Activated gamma-delta T cell (primary cell): ENCODE measurements at places on chromosomes 12 and 14.

DNA sequence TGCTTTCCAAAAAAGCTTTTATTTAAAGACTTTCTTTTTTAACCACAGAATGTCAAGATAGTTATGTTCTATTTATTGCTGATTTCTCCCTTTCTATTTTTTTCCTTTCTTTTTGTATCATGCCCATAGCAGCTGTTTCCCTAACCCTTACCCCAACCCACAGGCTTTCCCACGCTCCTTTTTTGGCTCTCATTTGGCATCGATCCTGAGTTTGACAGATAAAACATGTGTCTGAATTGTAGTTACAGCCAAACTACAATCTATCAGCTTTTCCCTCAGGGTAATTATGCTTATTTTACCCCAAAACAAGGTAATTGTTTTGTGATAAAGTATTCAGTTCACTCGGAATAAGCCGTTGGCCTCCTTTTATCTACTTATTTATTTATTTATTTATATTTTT, 46.7 kb downstream of the PDE3A start:
- no peak for DNase-seq

DNA sequence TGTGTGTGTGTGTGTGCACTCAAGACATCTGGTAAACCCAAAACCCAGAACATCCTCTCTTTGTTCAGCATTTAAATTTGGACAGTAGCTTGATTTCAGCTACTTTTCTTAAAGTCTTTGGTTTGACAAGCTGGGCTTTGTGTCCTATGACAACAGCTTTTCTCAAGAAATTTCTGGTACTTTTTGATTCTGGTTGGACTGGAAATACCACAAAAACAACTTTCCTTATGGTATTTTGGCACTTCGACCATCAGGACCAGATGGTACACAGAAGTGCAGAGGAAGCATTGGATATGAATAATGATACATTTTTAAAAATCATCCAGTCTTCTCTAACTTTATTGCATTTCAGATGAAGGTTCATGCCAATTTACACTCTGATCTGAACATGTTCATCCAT, 286.6 kb upstream of the FLRT2 start:
- DNase-seq: no peak

DNA sequence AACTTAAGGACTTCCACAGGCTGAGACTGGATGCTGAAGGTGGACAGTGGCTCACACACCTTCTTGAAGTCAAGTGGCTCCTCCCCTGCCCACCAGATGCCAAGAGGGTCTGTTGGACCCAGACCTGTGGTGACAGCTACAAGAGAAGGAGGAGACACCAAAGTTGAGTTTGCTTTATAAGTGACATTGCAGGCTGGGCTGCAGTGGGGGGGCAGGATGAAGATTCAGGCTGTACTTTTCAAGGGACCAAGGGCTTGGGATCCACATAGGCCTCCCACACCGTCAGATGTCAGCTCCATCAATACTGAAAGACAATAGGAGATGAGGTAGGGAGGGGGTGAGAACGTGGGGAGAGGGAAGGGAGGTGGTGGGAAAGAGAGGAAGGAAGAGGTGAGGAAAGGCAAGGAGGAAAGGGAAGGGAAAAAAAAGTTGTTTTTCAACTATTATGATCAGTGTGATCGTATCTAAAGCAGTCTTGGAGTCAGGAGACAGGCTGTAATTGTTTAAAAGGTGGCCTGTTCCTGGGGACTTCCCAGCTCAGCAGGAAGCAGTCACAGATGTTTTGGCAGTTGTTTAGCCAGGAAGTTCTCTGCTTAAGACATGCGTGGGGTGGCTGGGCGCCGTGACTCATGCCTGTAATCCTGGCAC, 84.1 kb upstream of the RESF1 start:
- DNase-seq: peak; percentile 21

DNA sequence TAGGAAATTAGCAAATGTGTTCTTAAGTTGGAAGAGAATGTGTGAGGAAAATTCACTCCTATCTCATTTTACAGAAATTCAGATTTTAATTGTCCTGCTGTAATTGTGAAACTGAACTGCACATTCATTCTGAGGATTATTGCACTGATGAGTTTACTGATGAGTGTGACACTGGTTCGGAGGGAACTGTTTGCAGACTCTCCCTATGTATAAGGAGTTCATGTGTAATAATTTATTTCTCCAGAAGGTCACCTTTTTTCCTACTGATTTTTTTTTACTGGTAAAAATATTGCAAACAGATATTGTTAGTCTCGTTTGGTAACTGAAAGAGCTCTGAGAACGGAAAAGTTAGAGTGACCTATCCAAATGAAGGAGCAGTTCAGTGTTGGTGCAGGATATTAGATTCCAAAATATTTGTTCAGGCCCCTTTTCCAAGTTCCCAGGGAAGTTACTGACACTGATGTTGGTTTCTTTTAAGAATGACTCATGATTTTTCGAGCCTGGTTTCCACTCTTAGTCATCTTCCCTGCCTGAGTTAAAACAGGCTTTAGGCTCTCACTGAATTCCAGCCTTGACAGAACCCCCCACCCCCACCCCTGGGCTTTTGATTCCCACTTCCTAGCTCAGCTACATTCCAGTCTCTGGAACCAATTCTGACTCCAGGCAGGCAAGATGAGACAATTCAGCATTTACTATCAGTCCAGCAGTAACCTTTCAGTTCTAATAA, 18.4 kb downstream of the ANO6 start:
- no peak for DNase-seq

- no peak for DNase-seq
Measured at GRCh38 chr12:102120564-102120873, 536 bp downstream of the PARPBP start.

DNA sequence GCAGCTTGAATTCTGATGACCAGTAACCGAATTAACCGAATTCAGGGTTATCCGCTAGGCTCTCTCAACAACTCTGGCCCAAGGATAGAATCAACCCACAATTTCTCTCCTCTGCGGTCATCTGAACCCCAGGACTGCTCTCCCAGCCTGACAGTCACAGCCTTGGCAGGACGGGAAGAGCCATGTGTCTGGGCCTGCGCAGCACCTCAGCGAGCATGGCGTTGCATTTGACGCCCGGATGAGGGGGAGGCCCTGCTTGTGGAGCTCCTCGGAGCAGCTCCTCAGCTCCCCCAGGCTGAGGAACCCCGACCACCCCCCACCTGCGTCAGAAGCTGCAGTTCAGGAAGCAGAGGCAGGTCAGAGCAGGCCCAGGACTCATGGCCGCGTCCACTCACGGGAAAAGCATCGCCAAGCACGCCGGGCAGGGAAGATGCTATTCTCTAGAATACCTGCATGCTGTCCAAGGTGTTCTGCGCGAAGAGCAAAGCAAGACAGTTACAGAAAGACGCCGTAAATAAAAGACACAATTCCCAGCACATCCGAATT, 131.1 kb downstream of the PIWIL1 start:
- DNase-seq: no peak

GRCh38 chr12:54958048-54958658, 26.4 kb downstream of the TESPA1 start:
- no peak for DNase-seq

GRCh38 chr12:38813923-38814322, 91.5 kb downstream of the CPNE8 start:
- DNase-seq: no peak

DNA sequence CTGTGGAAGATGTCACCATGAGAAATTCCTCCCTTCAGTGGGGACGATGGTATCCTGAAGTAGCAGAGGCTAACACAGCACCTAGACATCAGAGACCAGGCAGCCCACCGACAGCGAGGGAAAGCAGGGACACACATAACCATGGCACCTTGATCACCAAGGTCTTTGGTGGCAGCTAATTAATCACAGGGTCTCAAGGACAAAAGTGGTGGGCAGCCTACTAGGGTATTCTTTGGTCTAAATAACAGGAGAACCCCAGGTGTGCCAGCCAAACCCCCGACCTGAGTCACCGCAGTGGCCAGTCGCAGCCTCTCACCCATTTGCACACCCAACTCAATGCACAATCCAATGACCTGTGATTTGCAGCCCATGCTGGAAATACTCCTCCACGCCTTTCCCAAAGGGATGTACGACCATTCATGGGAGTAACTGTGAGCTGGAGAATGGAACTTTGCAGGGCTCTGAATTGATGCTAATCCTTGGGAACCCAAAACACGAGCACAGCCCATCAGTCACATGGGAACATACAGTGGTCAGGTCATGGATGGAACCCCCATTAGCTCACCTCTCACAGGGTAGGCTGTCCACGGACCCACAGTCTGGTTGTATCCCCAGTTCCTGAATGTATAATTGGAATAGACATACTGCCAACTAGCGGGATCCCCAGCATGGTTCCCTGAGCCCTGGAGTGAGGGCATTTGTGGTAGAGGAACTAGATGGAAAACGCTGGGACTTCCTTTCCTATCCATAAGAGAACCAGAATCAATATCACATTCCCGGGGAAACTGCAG, 58.7 kb upstream of the C14orf180 start:
- no peak for DNase-seq

- no peak for DNase-seq
Measured at GRCh38 chr12:12716151-12716792, 896 bp upstream of the CDKN1B start.

DNA sequence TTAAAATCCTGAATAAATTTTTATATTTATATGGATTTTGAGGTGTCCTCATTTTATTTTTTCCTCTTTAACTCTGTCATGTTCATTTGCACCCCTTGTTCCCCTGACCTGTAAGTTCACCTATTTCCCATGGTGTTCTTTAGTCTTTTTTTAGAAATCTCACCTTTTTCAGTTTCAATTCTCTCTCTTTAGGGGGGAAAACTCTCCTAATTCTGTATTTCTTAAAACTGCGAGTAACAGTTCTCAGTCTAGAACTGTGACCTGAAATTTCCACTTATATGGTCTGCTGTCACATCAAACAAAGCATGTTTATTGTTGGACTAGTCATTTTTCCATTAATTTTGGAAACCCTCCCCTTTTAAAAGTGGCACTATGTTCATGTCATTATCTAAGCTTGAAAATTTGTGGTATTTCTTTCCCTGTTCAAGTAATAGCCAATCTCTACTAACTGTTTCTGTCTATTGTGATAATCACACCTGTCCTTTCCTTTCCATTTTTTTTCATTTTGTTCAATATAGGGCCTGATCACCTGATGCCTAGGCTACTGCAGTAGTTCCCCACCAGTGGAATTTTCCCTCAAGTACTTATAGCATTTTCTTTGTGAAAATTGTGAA, 14.0 kb upstream of the FBXO33 start:
- DNase-seq: no peak

DNA sequence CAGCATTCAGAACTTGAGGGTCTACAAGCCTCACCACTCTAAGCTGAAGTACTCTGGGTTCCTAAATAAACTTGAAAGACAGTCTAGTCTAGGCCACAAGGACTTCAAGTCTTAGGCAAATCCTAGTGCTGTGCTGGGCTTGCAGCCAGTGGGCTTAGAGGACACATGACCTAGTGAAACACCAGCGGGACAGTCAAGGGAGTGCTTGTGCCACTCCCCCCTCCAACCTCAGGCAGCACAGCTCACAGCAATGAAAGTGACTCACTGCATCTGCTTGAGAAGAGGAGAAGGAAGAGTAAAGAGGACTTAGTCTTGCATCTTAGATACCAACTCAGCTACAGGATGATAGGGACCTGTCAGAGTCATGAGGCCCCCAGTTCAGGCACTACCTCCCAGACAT, 438.1 kb downstream of the IPO8 start:
- DNase-seq: no peak

DNA sequence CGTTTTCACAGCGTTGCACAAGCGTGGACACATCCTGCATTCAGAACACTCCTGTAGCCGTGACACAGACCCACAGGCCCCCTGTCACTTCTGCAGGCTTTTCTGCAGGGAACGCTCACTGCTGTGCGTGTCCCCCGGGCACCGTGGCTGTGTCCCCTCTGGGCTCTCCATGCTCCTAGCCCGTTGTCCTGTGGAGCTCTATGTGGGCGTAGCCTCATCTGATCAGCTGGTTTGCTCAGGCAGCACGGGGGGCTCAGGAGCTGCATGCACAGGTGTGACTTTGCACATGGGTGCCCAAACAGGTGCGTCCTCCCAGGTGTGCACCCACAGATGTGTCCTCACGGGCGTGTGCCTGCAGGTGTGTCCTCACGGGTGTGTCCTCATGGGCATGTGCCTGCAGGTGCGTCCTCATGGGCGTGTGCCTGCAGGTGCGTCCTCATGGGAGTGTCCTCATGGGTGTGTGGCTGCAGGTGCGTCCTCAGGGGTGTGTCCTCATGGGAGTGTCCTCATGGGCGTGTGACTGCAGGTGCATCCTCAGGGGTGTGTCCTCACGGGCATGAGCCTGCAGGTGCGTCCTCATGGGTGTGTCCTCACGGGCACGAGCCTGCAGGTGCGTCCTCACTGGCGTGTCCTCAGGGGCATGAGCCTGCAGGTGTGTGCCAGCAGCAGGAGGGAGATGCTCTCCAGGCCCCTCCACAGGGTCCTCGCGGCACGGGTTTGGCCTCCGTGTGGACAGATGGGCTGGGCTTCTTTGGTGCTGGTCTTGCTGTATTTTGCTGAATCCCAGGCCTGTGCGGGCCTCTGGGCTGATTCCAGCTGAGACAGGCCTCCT, 17.5 kb downstream of the MTA1 start:
- no peak for DNase-seq
